HT1080 (cell line): ENCODE measurements at places on chromosomes 2 and 18. TPM values are rescaled to one million over a fixed set of nuclear protein-coding genes. Genes with fewer than 3 reads are reported as not detected.

CAVIN2 gene
- 0.03 TPM in 1 of 2 replicates, not detected in the other for total RNA-seq

L3MBTL4 gene
- 0.43 TPM in 1 of 2 replicates, not detected in the other for total RNA-seq

GMPPA gene
- 40.0 and 47.8 TPM in 2 replicates for total RNA-seq

DDX18 gene
- total RNA-seq = 99.1 and 140 TPM in 2 replicates

NGEF gene
- 0.30 and 2.7 TPM in 2 replicates for total RNA-seq

DTNA gene
- 10.6 and 15.8 TPM in 2 replicates for total RNA-seq

GAREM2 gene
- total RNA-seq = 1.5 and 2.3 TPM in 2 replicates

AGFG1 gene
- 72.4 and 106 TPM in 2 replicates for total RNA-seq

SCN2A gene
- 4.4 and 4.6 TPM in 2 replicates for total RNA-seq

ACKR3 gene
- total RNA-seq = not detected in 2 replicates

CROCC2 gene
- not detected in 2 replicates for total RNA-seq

TTC27 gene
- 22.5 and 23.9 TPM in 2 replicates for total RNA-seq

MEX3C gene
- total RNA-seq = 30.2 and 33.8 TPM in 2 replicates
